ENCODE measurements at places on chromosomes 11 and 22.

GRCh38 chr11:83663446-83663845 lies 377.3 kb upstream of the CCDC90B start:
- no peak for DNase-seq

GRCh38 chr11:1371026-1371325 lies 18.8 kb upstream of the BRSK2 start:
- DNase-seq = no peak

GRCh38 chr22:49673048-49673447 lies 154.6 kb downstream of the BRD1 start:
- DNase-seq = no peak

DNA sequence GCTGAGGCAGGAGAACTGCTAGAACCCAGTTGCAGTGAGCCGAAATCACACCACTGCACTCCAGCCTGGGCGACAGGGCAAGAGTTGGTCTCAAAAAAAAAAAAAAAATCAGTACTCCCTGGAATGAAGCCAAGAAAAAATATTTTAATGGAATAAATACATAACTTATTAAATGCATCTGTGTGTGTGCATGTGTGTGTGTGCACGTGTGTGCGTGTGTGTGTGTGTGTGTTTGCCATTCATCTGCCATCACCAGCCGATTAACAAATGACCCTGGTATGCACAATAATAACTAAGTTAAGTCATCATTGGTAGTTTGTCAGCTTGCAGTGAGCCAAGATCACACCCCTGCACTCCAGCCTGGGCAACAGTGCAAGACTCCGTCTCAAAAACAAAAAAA lies 35.0 kb upstream of the SCGB1A1 start:
- DNase-seq = no peak

GRCh38 chr22:19196841-19197612 lies 18.5 kb upstream of the SLC25A1 start:
- DNase-seq = no peak

DNA sequence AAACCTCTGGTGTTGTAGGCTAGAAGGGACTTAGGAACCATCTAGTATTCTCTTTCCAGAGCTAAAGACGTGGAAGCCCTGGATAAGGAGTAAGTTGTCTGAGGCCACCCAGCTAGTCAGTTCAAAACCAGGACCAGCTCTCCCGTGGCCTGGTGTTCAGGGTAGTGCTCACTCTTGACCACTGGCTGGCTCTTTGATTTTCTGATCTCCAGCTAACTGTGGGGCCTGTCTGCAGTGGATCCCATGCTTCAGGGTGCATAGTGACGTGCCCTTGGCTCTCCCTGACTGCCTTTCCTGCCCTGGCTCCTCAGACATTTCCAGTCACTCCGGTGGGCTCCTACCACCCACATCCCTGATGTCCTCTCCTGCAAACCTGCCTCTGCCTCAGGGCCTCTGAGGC lies 1.3 kb downstream of the CLMP start:
- no peak for DNase-seq

DNA sequence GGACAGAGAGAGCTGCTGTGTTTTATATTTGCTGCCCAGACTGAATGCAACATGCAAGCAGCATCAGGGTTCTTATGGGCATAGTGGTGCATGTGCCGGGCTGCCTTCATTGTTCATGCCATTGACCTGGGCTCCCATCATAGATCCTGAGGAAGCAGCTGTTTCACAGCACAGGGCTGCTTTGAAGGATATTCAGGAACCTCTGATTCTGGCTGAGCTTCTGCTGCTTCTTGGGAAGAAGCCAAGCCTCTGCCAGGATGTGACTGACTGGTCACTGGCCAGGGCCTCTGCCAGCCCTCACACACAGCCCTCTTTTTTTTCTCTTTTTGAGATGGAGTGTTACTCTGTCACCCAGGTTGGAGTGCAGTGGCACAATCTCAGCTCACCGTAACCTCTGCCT lies 43.3 kb downstream of the CYB5R2 start:
- DNase-seq = no peak

- DNase-seq = no peak
Measured at GRCh38 chr11:19448651-19449050, 207.9 kb upstream of the E2F8 start.

DNA sequence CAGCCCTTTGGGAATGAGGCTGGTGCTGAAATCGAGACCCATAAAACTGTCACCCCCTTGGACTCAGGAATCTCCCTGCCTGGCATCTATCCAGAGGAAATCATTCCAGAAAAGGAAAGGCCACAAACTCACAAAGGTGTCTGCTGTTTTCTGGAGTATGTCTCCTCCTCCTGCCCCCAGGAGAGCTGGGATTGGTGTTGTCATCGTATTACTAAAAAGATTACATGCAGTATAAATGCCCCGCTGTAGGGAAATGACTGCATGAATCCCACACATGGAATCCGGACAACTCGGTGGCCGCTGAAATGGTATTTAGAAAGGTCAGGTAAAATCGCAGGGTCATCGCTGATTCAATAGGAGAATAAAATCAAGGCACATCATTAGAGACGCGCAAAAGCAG lies 18.9 kb upstream of the RFPL3 start:
- DNase-seq = no peak

DNA sequence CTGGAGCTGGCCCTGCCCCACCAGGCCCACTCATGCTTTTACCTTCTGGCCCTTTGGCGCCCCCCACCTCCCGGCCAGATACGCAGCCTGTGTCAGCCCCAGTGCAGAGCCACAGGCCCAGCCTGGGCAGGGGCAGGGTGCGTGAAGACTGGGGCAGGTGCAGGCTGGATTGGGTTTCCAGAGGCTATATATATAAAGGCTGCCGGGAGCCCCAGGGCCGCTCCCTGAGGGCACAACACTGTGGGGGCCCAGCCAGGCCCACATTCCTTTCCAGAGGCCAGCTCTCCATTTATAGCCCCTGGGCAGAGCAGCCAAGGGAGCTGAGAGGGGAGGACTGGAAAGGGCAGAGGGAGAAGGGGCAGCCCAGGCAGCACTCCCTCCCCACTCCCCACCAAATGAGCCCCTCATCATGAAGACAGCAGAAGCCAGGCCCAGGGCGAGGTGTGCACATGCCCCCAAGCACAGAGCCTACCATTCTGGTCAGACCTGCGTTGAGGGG lies 5.0 kb upstream of the MYOD1 start:
- no peak for DNase-seq

DNA sequence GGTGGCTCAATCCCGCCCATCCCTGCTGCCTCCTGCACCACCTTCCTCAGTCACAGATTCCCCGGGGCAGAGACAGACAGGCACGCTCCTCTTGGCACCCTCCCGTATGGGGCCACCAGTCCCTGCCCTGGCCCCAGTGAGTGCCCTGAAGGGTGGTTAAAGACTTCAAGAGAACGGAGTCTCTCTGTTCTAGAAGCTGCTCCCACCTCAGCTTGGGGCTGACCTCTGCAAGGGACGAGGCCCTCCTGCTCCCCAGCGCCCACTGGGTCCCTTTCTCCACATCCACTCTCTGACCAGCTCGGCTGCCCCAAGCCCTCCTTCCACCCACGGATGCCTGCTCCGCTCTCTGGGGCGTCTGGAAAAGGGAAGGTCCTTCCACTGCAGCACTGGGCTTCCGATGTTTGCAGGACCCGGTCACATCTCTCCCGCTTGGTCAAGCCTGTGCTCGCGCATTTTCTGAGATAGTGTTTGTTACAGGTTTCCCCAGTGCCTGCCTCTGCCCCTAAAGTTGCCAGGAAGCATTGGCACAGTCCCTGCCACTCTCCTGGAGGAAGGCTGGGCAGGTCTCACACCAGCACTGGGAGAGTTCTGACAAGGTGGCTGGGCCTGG lies 1487.9 kb downstream of the TBC1D22A start:
- DNase-seq = no peak

GRCh38 chr11:57207168-57207567 lies 25.4 kb downstream of the LRRC55 start:
- DNase-seq = no peak

DNA sequence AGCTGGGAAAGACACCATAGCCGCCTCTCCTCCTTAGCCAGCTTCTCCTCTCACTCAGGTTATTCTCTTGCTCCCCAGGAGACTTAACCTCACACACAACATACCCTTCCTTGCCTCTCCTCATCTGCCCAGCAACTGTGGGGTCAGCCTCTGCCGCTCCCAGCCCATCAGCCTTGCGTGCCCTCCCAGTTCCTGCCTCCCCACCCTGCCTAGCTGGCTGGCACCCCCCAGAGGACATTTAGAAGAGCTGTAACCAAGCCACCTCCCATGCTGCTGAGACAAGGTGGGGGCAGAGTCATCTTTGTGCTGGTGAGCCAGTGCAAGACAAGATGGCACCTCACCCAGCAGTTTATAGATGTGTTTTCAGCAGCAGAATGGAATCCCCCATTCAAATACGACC lies 38.2 kb downstream of the TOM1 start:
- no peak for DNase-seq

DNA sequence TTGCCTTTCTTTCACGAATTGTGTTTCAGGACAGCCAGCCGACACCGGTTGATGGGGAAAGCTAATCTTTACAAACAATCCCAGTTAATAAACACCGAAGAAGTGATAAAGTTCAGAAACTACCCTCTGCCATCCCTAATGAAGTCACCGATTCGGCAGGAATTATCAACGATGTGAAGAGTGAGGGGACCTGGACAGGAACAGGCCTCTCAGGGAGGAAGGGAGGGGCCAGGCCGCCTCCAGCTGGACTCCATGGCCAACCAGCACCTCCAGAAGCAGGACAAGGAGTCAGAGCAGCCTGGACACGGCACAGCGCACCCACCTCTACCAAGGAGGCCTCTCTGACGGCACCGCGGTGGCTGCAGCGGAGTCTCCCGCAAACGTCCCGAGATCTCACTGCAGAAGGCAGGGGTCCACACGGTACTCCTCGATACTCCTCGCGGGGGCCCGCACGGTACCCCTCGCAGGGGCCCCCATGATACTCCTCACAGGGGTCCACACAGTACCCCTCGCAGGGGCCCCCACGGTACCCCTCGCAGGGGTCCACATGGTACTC lies 3.9 kb downstream of the TOLLIP start:
- no peak for DNase-seq

- DNase-seq = no peak
Measured at GRCh38 chr22:27134315-27134701, 476.9 kb downstream of the MIAT start.

DNA sequence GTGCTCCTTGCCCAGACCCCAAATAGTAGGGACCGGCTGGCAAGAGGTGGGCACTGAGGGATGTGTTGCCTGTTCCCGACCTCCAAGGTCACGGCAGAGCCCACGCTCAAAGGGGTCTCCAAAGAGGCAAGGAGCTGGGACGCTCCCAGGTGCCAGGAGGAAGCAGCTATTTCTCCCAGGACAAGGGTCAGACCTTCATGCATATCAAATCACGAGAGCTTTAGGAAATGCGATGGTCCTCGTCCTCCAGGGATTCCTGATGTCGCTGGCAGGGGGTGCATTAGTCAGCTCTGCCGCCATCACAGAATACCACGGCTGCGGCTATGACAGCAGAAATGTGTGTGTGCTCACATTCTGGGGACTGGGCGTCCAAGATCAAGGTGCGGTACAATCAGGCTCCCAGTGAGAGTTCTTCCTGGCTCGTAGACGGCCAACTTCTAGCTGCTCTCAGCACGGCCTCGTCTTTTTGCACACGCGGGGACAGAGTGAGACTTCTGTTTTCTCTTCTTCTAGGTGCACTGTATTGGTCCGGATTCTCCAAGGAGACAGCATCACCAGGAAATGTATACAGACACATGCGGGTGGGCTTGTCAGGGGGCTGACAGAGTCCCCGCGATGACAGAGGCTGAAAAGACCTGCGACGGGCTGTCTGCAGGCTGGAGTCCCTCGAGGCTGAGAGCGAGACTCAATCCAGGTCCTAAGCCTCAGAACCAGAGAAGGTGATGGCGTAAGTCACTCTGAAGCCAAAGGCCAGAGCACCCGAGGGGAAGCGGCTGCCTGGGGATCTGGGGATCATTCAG lies 81.6 kb downstream of the SHANK2 start:
- no peak for DNase-seq

GRCh38 chr11:83827940-83828554 lies 541.9 kb upstream of the CCDC90B start:
- no peak for DNase-seq

GRCh38 chr11:15817001-15817400 lies 539.3 kb downstream of the SOX6 start:
- DNase-seq = no peak

GRCh38 chr22:45818424-45819085 lies 146.9 kb downstream of the ATXN10 start:
- no peak for DNase-seq

- DNase-seq = no peak
Measured at GRCh38 chr22:47401592-47401898, 639.1 kb downstream of the TBC1D22A start.

DNA sequence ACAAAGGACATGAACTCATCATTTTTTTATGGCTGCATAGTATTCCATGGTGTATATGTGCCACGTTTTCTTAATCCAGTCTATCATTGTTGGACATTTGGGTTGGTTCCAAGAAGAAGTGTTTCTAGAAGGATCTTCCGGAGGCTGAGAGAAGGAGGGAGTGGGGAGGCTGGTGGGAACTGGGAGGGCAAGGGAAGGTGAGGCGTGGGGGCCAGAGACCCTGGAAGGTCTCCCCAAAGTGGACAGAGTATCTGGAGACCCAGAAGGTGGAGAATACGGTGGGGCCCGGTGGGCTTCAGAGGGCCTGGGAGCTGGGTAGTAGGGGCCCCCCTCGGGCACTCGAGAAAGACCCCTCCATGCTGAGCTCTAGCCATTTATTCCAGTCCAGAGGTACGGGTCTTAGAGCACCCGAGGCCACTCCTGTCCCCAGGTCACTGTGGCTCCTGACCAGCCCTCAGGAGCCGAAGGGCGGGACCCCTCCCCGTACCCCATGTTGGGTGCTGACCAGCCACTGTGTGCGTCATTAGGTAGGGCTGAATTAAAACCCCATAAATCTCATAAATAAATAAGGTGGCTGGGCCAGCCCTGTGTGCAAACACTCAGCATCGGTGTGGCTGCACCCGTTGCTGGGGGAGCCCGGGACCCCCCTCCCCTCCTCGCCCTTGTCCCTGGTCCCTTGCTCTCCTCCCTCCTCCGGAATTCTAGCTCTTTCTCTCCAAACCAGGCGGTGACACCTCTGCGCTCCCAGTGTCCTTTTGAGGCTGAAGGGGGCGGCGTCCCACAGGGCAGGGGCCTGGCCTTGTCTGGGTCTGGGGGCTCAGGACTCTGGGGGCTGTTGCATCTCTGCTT lies 38.8 kb upstream of the MUC5AC start:
- DNase-seq = no peak

DNA sequence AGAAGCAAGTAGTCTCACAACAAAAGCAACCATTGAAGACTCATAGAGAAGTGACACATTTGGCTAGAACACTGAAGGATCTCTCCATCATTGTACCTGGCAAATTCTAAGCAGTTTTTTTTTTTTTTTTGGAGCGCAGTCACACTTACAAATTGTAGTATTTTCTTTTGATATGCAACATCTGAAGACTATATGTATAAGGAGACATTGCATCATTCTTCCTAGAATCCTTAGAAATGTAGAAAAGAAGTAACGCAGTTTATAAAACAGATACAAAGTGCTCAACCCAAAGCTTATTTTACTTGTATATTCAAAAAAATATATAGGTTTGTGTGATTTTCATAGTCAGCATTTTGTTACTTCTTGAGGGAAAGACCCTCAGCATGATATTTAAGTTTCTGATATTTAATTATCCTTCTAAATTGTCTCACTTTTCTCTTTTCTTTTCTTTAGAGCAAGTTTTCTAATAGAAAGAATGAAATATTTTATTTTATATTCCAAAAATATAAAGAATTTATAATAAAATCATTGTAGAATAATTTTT lies 20.0 kb downstream of the KDM4D start:
- no peak for DNase-seq

- DNase-seq = no peak
Measured at GRCh38 chr22:23100124-23100801, 29.9 kb downstream of the GNAZ start.

GRCh38 chr11:29256580-29256979 lies 760.2 kb downstream of the KCNA4 start:
- no peak for DNase-seq

Measured in activated naive CD8-positive, alpha-beta T cell treated with anti-CD3 and anti-CD28 coated beads, Interleukin-2, amount 10 ng/mL, durations not matched to agents 7 days and 5 days (primary cell).